ENCODE measurements at places on chromosomes 16 and 17.

DNA sequence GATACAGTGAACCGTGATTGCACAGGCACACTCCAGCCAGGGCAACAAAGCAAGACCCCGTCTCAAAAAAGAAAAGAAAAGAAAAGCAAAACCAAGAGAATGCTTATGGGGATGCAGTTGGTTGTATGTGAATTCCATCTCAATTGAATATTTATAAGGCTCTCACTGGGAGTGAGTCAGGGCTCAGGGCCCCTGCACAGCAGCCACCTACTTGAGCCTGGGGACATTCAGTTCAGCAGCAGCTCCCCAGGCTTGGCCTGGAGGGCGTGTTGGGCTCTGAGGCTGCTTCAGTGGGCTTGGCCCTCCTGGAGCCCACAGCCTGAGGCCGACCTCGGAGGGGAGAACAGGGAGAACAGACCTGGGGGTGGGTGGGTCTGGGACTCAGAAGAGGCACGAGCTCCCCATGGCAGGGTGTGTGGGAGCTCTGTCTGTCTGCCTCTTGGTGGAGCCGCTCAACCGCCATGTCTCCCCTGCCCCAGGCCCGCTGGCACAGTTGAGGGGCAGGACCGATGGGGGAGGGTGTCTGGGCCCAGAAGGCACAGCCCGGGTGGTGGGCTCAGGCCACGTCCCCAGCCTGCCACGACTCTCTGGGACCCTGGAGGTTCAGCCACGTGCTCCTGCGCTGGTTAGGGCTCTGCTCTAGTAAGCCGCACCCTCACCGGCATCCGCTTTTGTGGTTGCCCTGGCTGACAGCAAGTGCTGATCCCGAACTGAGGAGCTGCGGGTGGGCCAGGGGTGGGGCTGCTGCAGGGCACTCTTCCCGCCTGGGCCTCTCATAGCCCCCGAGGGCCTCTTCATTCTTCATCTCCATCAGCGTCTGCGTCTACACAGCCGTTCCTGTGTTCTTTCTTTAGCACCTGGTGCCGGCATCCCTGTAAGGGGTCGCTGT, 24.8 kb downstream of the ZFPM1 start:
- DNase-seq, result no peak

DNA sequence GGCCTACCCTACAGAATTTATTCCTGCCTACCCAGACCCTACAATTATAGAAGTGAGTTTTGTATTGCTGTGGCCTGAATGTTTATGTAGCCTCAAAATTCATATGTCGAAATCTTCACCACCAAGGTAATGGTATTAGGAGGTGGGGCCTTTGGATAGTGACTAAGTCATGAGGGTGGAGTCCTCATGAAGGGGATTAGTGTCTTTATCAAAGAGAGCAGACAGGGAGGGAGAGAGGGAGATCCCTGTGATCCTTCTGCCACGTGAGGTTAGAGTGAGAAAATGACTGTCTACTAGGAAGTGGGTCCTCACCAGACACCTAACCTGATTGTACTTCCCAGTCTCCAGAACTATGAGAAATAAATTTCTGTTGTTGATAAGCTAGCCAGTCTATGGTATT, 981 bp upstream of the DUXB start:
- no peak for DNase-seq

- DNase-seq, result no peak
These were observed 49.4 kb downstream of the LMF1 start for GRCh38 chr16:921321-921905.

GRCh38 chr17:27808628-27809027, 8.3 kb upstream of the NOS2 start:
- DNase-seq, result no peak

GRCh38 chr17:57959929-57960328, 4.7 kb upstream of the CUEDC1 start:
- no peak for DNase-seq

- DNase-seq, result peak; percentile 5
These were observed 108.9 kb downstream of the MAP2K6 start for GRCh38 chr17:69523244-69523861.

DNA sequence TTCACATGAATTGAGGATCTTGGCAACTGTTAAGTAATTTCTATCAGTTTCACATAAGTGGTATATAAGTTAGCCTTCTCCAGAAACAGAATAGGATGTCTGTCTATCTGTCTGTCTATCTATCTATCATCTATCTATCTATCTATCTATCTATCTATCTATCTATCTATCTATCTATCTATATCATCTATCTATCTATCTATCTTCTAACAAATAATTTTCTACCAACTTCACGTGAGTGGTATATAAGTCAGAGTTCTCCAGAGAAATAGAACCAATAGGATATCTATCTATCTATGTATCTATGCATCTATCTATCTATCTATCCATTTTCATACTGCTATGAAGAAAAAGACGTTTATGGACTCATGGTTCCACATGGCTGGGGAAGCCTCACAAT, 11.4 kb upstream of the SPACA3 start:
- DNase-seq, result no peak

DNA sequence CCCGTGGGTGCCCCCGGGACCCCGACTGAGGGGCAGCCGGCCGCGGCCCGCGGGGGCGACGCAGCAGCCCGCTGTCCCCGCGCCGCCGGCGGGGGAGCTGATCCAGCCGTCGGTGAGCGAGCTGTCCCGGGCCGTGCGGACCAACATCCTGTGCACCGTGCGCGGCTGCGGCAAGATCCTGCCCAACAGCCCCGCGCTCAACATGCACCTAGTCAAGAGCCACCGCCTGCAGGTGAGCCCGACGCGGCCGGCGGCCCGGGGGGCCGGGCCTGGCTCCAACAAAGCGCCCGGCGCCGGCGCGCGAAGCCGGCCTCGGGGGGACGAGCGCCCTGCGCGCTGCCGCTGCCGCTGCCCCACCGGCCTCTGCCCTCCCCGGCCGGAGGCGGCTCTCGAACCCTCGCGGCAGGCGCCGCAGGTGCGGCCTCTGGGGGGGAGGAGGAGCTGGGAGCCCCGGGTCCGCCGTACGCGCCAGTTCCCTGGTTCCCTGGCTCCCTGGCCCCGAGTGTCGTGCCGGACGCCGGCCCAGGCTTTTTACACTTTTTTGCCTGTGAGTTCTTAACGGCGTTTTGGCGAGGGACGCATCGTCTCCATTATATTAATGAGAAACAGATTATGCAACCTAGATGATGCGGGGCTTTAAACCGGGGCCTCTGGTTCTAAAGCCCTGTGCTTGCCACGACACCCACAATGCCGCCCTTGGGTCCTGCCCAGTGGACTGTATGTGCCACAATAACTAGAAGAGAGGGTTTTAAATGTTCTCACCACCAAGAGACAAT, 521 bp downstream of the ATMIN start:
- no peak for DNase-seq

GRCh38 chr17:12719948-12720347, 54.3 kb downstream of the MYOCD start:
- DNase-seq, result no peak

- no peak for DNase-seq
These were observed 14.8 kb upstream of the C17orf107 start for GRCh38 chr17:4884489-4884888.

- no peak for DNase-seq
These were observed at the start of gene SALL1 for GRCh38 chr16:51150888-51151320. Gene SALL1 (minus strand): TSS chr16:51151270. CDS start chr16:51151241, 29 bp downstream.

GRCh38 chr17:4006745-4007211, 42.5 kb upstream of the ATP2A3 start:
- no peak for DNase-seq

DNA sequence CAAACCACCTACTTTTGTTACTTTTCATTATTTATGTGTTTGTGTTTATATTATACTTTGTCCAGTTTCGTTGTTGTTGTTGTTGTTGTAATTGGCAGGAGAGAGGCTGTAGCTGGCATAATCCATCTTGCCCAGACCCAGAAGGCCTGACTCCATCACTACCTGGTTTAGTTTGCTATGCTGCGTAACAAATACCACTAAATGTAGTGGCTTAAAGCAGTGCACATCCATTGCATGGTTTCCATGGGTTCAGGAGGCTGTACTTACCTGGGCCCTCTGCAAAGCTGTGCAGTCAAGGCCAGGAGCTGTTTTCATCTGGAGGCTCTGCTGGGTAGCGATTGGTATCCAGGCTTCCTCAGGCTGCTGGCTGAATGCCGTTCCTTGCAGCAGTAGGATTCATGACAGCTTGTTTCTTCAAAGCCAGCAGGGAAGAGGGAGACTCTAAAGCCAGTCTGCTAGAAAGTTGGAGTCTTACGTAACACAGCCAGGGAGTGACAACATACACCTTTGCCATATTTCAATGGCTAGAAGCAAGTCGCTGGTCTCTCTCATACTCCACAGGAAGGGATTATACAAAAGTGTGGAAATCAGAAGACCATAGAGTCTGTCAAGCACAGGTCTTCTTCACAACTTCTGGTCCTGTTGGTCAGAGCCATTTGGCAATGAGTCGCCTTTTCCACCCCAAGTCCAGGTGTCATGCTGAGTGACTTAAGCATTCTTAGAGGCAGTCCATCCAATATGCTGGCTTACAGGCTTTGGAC, 41.1 kb downstream of the TNRC6C start:
- DNase-seq, result no peak

DNA sequence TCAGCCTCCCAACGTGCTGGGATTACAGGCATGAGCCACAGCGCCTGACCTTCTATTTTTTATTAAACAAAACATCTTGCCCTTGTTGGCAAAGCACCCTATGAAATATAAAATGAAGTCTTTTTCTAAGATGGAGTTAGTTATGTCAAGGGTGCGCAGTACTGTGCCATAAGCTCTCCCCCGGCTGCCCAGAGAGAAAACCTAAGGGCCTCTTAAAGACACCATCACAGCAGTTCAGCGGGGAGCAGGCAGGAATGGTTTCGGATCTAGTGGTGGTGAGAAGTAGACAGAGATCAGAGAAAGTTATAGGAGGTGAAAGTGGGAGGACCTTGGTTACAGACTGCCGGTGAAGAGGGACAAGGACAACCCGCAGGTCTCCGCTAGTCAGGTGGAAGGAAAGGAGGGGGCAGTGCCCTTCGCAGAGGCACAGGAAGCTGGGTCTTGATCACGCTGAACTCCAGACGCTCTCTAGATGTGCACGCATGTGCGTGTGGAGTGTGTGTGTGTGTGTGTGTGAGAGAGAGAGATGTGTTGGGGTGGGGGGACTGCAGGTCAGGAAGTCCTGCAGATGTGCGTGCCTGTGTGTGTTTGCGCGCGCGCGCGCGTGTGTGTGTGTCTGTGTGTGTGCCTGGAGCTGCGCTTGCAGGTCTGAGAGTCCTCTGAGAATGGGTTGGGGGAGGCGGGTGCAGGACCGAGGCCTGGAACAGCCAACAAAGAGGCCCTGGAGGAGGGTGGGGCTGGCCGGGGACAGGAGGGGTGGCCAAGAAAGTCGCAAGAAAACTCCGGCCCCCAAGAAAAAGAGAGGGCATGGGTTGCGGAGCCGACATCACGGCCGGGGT, 748 bp upstream of the CMTM3 start:
- no peak for DNase-seq

- no peak for DNase-seq
These were observed 25.1 kb downstream of the KSR1 start for GRCh38 chr17:27481327-27481726.

Measured in NCI-H446 treated with DMSO at 0.1 percent for 48 hours (cell line).